ENCODE measurements at places on chromosomes 4 and X.

DNA sequence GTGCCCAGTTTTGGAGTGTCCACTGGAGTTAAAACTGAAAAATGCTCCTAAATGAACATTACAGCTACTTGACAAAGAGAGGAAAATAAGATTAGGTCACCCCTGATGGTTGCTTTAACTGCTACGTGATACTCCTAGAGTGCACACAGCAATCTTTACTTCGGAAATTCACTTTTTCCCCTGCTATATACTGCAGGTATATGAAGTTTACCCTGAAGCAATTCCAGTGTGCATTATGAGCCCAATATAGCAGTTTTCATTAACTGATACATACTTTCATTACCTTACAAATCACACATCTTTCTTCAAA is 773 bp upstream of the ZNF827 start:
- H3K27me3 ChIP-seq, result peaks cover 6% of the 10 kb centered on the region
- peaks cover 29% of the 10 kb centered on the region for H3K4me1 ChIP-seq
- peaks cover 8% of the 10 kb centered on the region for H3K36me3 ChIP-seq

- peaks cover 11% of the 10 kb centered on the region for H3K27me3 ChIP-seq
- no peak overlapping the region for H3K4me3 ChIP-seq
- no peak overlapping the region for H3K27ac ChIP-seq
- no peaks in the 10 kb centered on the region for H3K36me3 ChIP-seq
These were observed 1.3 kb downstream of the SLC6A8 start for GRCh38 chrX:153688911-153689590.

- H3K27ac ChIP-seq, result no peak overlapping the region
- H3K4me3 ChIP-seq, result no peak overlapping the region
- no peaks in the 10 kb centered on the region for H3K27me3 ChIP-seq
- no peak for DNase-seq
- H3K36me3 ChIP-seq, result no peaks in the 10 kb centered on the region
These were observed 96.8 kb downstream of the PDLIM5 start for GRCh38 chr4:94548571-94548970.

DNA sequence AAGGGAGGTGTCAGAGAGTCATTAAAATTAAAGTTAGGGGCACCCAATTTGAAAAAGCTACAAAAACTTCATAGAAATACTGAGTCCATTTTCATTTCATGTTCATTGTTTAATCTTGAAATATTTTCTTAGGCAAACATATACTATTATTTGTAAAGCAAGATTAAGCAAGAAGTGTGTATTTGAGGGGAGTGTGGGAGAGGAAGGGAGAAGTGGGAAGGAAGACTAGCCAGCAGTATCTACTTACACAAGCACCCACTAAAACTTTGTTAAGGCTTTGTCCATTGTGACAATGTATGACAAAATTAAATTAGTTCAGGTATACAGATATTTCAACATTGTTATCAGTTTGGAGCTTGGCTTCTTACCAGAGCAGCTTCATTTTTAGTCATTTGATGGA is 222.9 kb downstream of the ARHGAP24 start:
- H3K36me3 ChIP-seq, result no peaks in the 10 kb centered on the region
- H3K27ac ChIP-seq, result no peak overlapping the region
- H3K4me3 ChIP-seq, result no peak overlapping the region

GRCh38 chr4:141571362-141571761 is 65.0 kb upstream of the IL15 start:
- no peaks in the 10 kb centered on the region for H3K27me3 ChIP-seq
- H3K4me1 ChIP-seq, result no peaks in the 10 kb centered on the region
- no peaks in the 10 kb centered on the region for H3K36me3 ChIP-seq
- H3K27ac ChIP-seq, result no peak overlapping the region

- H3K27me3 ChIP-seq, result no peaks in the 10 kb centered on the region
- H3K4me1 ChIP-seq, result no peaks in the 10 kb centered on the region
- no peaks in the 10 kb centered on the region for H3K36me3 ChIP-seq
- H3K4me3 ChIP-seq, result no peak overlapping the region
- DNase-seq, result no peak
These were observed 75.8 kb upstream of the NHS start for GRCh38 chrX:17299206-17299605.

DNA sequence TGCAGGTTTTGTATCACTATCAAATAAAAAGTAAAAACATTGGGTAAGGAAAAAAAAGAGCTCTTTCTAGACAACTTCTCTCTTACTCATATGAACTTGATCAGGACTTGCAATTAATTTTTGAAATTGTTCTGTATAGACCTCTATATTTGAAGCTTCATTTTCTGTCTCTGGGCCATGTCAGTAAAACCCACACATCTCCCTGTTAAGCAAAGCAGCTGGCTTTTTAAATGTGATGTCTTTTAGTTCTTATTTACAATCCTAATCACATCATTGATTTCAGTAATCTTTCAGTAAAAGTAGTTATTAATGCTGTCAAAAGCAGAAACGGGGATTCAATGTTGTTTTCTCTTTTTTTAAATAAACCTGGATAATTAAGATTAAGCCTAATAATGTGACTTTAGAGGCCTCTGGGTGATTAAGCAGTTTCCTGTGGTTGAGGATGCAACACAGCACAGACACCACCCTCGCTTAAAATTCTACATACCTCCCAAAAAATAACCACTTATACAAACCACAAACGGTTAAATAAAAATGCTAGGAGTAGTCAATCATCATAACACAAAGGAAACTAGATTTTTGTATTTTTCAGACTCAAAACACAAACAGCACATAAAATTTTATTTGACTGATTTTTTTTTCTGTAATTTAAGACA is 5.2 kb upstream of the PCDH10 start:
- DNase-seq, result no peak
- peaks cover 33% of the 10 kb centered on the region for H3K27me3 ChIP-seq
- peaks cover 8% of the 10 kb centered on the region for H3K4me1 ChIP-seq

DNA sequence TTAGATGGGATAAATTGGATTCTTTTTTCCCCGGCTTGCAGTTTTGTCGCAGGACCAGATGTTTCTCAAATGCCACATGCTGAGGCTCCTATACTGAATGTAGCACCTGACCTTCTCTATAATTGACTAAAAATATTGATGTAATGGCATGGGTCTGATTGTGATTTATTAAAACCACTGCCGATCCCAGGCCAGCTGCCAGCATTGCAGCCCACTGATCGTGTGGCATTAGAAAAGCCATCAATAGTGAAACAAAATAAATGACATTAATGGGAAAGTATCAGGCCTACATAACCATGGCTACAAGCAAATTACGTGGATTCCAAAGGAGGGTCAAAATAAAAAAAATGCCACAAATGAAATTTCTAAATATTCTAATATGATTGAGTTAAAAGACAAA is 98.7 kb downstream of the MAB21L2 start:
- no peak overlapping the region for H3K27ac ChIP-seq
- DNase-seq, result no peak
- no peak overlapping the region for H3K4me3 ChIP-seq
- no peaks in the 10 kb centered on the region for H3K27me3 ChIP-seq
- H3K4me1 ChIP-seq, result no peaks in the 10 kb centered on the region

- H3K4me1 ChIP-seq, result peaks cover 56% of the 10 kb centered on the region
- peaks cover 16% of the 10 kb centered on the region for H3K36me3 ChIP-seq
- no peaks in the 10 kb centered on the region for H3K27me3 ChIP-seq
- peak overlapping the region; percentile 85 for H3K27ac ChIP-seq
- no peak for DNase-seq
These were observed 47.8 kb downstream of the SLC9A7 start for GRCh38 chrX:46710927-46711623.

- H3K36me3 ChIP-seq, result peaks cover 3% of the 10 kb centered on the region
- H3K4me3 ChIP-seq, result peak within 1 kb of the TSS; percentile 80
- peaks cover 14% of the 10 kb centered on the region for H3K4me1 ChIP-seq
- no peaks in the 10 kb centered on the region for H3K27me3 ChIP-seq
- DNase-seq, result peak; percentile 94
- peak within 1 kb of the TSS; percentile 77 for H3K27ac ChIP-seq
These were observed at the start of gene USP27X for GRCh38 chrX:49878834-49879655. TSS of gene USP27X (plus strand) at chrX:49879484. CDS start at chrX:49880308, 824 bp downstream.

GRCh38 chr4:12359420-12359819 is 930.7 kb upstream of the HS3ST1 start:
- no peaks in the 10 kb centered on the region for H3K27me3 ChIP-seq
- no peak overlapping the region for H3K4me3 ChIP-seq
- no peak overlapping the region for H3K27ac ChIP-seq
- H3K4me1 ChIP-seq, result no peaks in the 10 kb centered on the region

- no peak for DNase-seq
- H3K4me1 ChIP-seq, result peaks cover 3% of the 10 kb centered on the region
- no peaks in the 10 kb centered on the region for H3K27me3 ChIP-seq
- H3K4me3 ChIP-seq, result no peak overlapping the region
These were observed 38.9 kb upstream of the MAB21L2 start for GRCh38 chr4:150543042-150543441.

DNA sequence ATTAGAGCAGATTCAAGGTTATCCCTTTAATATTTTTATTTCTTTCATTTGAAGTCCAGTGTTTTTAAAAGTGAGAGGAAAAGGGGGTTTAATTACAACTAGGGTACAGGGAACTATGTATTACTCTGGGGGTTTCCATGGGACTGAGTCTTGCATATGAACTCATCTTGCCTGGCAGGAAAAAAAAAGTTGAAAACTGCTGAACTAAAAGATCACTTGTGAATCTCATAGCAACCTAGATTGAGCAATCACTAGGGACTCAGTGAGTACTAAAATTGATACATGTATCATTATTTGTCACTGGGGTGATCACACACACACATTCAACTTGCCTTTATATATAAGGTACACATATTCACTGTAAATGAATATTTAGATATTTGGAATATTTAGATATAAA is 180.7 kb upstream of the SFRP2 start:
- no peak overlapping the region for H3K27ac ChIP-seq
- DNase-seq, result no peak
- H3K4me1 ChIP-seq, result no peaks in the 10 kb centered on the region
- no peak overlapping the region for H3K4me3 ChIP-seq

- no peaks in the 10 kb centered on the region for H3K36me3 ChIP-seq
- no peak overlapping the region for H3K27ac ChIP-seq
- peaks cover 1% of the 10 kb centered on the region for H3K27me3 ChIP-seq
- no peak for DNase-seq
These were observed 201.4 kb downstream of the MAGEB17 start for GRCh38 chrX:16368696-16369095.

GRCh38 chr4:76499461-76499860 is 64.4 kb downstream of the SHROOM3 start:
- no peak overlapping the region for H3K4me3 ChIP-seq
- no peak overlapping the region for H3K27ac ChIP-seq

All from activated CD4-positive, alpha-beta T cell treated with anti-CD3 and anti-CD28 coated beads, Interleukin-2, amount 10 ng/mL, durations not matched to agents 24 days and 14 days (primary cell).